Omental fat pad (tissue), 4 donors: ENCODE measurements at places on chromosomes 12 and 14. TPM values are rescaled to one million over a fixed set of nuclear protein-coding genes. Genes with fewer than 3 reads are reported as not detected.

DNA sequence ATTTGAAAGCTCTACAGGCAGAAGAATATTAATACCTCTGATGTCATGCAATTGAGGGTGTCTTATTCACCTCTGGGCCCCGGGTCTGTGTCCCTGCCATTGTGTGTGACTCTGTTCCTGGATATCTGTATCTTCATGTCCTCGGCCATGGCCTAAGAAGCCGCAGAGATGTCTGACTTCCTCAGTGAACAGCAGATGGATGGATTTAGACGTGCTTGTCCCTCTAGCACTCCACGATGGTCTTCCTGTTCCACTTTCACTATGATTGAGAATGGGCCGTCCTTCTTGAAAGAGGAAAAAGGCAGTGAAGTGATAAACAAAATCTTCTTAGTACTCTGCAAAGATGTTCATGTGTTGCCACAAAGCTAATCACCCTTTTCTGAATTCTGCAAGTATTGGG is 217.4 kb downstream of the SLC41A2 start:
- DNase-seq: no peak

- DNase-seq: no peak
Observed at GRCh38 chr12:112283546-112283945, 98.7 kb downstream of the HECTD4 start.

- DNase-seq: no peak
Observed at GRCh38 chr12:56160193-56160763, 2.1 kb downstream of the MYL6 start.

DNA sequence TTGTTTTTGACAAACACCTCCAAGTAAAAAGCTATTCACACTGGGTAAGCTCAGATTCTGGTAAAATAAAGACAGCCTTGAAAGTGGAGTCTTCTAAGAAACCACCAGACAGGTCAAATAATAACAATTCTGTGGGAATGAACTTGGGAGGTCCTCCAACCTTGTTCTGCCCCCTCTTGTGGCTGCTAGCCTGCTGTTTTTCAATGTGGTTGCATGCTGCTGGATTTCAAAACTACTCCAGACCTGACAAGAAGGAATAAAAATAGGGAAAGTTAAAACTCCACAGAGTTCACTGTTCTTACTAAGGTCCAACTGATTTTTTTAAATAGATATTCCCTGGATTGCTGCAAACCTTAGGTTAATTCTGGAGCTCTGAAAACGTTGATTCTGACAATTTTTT is 32.2 kb upstream of the RIN3 start:
- DNase-seq: no peak

PPP1R36 gene
- 0.63 TPM for total RNA-seq

ATF7 gene
- 26.2 TPM for total RNA-seq
